ENCODE measurements at places on chromosomes 16 and 17. TPM values are rescaled to one million over a fixed set of nuclear protein-coding genes. Genes with fewer than 3 reads are reported as not detected.

DNAH9 gene
- not detected for total RNA-seq

RANGRF gene
- total RNA-seq = 42.9 TPM

MYH8 gene
- total RNA-seq = not detected

NOG gene
- total RNA-seq = not detected

NUDT16L1 gene
- total RNA-seq = 42.5 TPM

ZNF174 gene
- 6.6 TPM for total RNA-seq

NMT1 gene
- 113 TPM for total RNA-seq

CRHR1 gene
- total RNA-seq = not detected

MPHOSPH6 gene
- 20.5 TPM for total RNA-seq

SMIM36 gene
- total RNA-seq = not detected

ADGRG1 gene
- under 0.01 TPM for total RNA-seq

TVP23A gene
- not detected for total RNA-seq

GGNBP2 gene
- total RNA-seq = 37.2 TPM

PSMC3IP gene
- 9.2 TPM for total RNA-seq

ALOX12 gene
- total RNA-seq = 0.18 TPM

TOP3A gene
- 14.4 TPM for total RNA-seq

PRM1 gene
- not detected for total RNA-seq

PRSS36 gene
- total RNA-seq = 0.18 TPM
